Nephron progenitor cell (in vitro differentiated cells): ENCODE measurements at places on chromosomes 2 and 18.

DNA sequence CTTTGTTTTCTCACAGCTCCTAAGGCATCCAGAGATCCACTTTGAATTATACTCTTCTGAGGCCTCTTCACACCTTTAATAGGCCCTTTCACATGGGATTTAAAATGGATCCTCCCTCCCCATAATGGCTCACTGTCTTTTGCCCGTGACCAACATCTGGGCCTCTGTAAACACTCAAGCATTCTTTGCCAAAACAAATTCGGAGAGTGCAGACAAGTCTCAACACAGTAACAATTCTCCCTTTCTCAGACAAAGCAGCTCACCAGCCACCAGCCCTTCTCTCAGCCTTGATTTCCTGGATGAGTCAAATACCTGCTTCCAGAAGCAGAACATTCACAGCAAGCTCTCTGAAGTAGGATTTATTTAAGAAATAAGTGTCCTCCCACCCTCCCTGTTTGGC lies 14.0 kb upstream of the IMP4 start:
- no peak for DNase-seq

GRCh38 chr2:24792874-24793760 lies at the start of the genes CENPO and PTRHD1:
Gene CENPO, plus strand, starts transcription at chr2:24793425. Its CDS starts 495 bp downstream, at chr2:24793920.
Gene PTRHD1, minus strand, starts transcription at chr2:24793391. Its CDS starts 14 bp downstream, at chr2:24793377.
- peak; percentile 95 for DNase-seq

- no peak for DNase-seq
Observed at GRCh38 chr2:217742841-217743240, 260.0 kb downstream of the TNS1 start.

DNA sequence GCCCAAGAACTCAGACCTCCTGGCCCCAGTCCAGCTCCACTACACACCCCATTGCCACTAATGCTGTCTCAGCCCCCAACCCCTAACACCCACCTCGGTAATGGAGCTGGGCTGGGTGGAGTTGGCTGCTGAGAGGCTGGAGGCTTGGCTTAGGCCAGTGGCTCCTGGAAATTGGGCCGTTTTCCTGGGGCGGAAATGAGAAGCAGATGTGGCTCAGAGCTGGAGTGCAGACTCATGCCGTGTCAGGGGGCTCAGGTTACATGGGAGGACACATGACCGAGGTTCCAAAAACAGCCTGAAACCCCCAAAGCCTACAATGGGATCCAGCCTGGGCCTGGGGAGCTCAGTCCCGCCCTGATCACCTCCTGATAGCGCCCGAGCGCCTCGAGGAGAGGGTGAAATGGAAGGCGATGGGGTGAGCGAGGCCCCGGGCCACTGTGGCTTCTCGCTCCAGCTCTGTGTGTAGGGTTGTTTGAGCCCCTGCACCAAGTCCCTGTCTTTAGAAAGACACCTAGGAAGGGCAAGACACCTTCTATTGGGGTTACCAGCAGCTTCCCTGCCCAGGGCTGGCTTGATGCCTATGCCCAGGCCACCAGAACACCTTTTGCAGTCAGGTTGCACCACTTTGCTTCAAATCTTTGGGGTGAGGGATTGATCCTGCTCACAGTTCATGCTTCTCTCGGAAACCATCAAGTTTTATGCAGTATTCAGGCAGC lies 175.7 kb upstream of the HAAO start:
- DNase-seq = peak; percentile 51

- no peak for DNase-seq
Observed at GRCh38 chr2:78734221-78734620, 291.3 kb upstream of the REG3G start.

- no peak for DNase-seq
Observed at GRCh38 chr2:64223055-64223454, 78.8 kb upstream of the PELI1 start.

DNA sequence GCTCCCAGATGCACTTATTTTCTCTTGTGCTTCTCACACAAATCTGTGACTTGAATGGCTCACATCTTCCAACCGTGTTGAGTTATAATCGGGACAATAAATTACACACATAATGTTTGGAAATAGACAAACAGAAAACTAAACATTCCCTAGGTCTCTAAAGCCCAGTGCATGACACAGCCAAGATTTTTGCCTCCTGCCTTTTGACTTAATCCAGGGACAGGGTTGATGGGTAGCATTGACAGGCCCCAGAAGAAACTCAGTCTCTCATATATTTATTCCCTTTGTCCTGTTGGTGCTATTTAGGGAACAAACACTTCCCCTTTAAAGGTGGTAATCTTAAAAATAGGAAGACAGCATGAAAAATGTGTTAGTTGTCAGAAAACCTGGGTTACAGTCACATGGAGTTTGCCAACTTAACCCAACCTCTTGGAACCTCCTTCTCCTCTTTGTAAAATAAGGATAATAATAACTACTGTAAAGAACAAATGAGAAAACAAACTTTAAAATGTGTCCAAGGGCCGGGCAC lies 24.0 kb upstream of the ARPC2 start:
- no peak for DNase-seq

DNA sequence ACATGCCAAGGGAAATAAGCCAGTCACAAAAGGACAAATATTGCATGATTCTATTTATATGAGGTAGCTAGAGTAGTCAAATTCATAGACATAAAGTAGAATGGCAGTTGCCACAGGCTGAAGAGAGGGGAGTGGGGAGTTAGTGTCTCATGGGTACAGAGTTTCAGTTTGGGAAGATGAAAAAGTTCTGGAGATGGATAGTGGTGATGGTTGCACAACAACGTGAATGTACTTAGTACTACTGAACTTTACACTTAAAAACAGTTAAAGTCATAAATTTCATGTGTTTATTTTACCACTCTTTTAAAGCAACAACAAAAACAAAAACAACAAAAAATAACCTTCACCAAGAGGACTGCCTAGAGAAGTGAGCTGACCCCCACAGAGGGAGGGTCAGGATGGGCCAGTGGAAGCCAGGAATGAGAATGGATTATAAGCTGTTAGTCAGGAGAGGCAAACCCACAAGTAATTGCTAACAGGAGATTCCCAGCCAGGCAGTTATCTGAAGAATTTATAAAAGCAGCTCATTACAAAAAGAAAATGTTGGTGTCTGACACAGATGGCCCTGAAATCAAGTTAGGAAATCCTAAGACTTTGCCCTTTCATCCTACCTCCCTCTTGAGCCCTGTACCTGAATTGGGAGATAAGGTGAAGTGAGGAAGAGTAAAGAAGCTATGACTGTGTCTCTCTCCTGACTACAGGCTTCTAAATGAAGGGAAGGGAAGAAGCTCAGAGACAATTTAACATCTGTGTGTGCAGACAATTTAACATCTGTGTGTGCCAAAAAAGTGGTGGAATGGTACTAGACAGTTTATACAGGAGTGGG lies 263.4 kb downstream of the PDE11A start:
- DNase-seq = no peak

GRCh38 chr2:204415406-204416181 lies 129.7 kb upstream of the PARD3B start:
- no peak for DNase-seq

DNA sequence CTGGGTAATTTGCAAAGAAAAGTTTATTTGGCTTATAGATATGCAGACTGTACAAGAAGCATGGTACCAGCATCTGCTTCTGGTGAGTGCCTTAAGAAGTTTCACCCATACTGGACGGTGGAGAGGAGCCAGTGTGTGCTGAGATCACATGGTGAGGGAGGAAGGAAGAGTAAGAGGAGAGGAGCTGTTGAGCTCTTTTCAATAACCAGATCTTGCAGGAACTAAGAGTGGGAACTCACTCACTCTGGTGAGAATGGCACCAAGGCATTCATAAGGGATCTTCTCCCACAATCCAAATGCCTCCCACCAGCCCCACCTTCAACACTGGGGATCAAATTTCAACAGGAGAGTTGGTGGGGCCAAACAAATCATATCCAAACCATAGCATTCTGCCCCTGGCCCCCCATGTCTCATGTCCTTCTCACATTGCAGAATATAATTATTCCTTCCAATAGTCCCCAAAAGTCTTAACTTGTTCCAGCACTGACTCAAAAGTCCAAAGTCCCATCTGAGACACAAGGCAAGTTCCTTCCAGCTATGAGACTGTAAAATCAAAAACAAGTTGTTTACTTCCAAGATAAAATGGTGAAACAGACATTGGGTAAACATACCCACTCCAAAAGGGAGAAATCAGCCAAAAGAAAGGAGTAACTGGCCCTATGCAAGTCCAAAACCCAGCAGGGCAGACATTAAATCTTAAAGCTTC lies 11.7 kb upstream of the TMEM37 start:
- no peak for DNase-seq

DNA sequence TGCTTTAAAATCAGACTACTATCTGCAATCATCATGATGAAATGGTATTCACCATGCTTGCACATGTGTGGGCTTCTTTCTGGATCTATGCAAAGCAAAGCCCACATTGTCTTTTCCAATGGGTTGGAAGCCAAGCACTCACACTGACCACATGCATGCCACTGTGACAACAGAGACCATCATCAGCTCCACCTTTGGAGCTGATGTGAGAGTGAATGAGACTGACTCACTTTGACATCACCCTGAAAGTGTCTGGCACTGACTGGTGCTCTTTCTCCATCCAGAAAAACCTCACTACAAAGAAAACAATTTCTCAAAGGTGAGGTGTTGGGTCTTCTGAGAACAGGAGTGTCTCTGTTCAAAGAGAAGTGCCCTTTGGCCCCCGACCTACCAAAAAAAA lies 4.7 kb downstream of the MYO5B start:
- DNase-seq = no peak

DNA sequence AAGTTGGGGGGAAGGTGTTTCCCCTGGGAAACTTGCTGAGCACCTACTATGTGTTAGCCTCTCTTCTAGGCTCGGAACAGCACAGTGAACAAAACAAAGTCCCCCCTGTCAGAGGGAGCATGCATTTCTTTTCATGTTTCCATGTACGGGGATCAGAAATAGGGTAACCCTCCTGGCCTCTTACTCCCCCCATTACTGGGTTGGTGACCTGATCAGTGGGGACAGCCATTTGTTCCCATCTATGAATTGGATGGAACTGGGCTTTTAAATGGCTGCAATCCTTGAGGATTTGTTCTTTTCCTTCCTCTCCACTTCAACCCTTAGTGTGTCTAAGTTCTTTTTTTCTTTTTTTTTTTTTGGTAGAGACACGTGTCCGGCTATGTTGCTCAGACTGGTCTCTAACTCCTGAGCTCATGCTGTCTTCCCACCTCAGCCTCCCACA lies 13.7 kb downstream of the NCL start:
- DNase-seq = no peak

DNA sequence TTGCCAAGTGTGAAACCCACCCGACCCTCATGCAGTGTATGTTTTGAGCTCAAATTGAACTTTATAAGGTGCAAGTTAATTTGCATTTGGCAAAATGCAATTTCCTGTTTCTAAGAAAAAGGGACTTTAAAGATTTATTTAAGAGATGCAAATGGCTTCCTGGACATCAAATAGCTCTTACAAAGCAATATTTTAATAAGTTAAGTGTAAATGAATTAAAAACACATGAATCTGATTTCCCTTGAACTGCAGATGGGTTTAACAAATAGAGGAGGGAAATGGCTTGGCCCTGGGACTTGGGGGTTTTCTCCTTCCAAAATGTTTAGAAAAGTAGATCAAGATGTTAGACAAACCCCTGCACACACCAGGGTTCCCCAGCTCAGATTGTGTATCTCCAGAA lies 116.0 kb downstream of the EN1 start:
- no peak for DNase-seq

DNA sequence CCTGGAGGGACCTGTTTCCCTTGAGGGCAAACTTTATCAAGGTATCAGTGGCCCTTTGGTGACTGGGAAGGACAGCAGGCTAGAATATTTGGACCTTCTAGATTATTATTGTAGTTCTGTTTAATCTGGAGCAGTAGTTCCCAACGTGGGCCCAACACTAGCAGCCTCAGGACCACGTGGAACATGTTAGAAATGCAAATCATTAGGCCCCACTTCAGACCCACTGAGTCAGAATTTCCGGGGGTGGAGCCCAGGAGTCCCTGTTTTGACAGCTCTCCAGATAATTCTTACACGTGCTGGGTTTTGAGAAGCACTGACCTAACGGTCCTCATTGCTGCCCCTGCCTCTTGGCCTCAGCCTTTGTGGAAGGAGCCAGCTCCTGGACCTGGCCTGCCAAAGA lies 25.5 kb upstream of the DYNC2LI1 start:
- DNase-seq = no peak

GRCh38 chr2:98029718-98030222 lies 34.0 kb upstream of the TMEM131 start:
- no peak for DNase-seq

GRCh38 chr2:20650393-20650876 lies 463 bp downstream of the HS1BP3 start:
- DNase-seq = no peak

- DNase-seq = no peak
Observed at GRCh38 chr2:84238907-84239306, 220.2 kb downstream of the SUCLG1 start.

DNA sequence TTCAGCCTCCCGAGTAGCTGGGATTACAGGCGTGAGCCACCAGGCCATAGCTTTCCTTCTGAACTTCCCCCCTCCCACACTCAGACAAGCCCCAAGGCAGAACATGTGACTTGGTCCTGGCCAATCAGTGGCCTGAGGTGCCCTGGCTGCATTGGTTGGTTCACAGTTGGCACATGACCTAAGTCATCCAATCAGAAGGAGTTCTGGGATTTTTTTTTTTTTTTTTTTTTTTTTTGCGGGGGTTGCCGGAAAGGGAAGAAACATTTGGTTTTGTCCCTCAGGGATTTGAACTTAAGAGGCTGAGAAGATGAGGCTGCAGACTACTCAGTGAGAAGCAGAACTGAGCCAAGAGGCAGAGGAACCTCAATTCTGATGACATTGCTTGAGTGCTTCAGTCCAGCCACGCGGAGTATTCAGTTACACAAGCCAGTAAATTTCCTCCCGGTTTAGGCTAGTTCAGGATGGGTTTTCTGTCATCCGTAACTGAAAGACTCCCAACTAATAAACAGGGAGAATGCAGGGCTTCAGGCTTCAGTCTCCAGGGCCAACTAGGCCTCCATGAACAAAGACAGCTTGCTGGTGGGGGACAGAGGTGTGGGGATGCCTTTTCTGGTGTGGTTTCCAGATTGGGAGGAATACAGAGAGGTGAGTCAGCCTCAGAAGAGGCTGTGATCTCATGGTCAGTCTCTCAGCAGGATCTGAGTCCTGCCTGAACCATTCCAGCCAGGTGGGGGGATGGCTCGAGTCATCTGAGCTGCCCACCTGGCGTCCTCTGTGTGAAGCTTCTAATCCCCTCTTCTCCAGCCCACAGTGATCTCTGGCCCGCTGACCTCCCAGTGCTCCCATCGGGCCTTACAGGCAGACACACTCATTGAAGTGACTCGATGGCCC lies 9.2 kb downstream of the PTMA start:
- DNase-seq = peak; percentile 34

- no peak for DNase-seq
Observed at GRCh38 chr2:12715258-12716031, 1.3 kb upstream of the TRIB2 start.
